ENCODE measurements at places on chromosomes 4 and X. TPM values are rescaled to one million over a fixed set of nuclear protein-coding genes. Genes with fewer than 3 reads are reported as not detected.

FAT4 gene
- polyA plus RNA-seq, result 15.4 TPM

PHEX gene
- 0.24 TPM for polyA plus RNA-seq

EREG gene
- 1.8 TPM for polyA plus RNA-seq

ITIH6 gene
- polyA plus RNA-seq, result not detected

HSFX3 gene
- polyA plus RNA-seq, result not detected

SPON2 gene
- 190 TPM for polyA plus RNA-seq

GLRA2 gene
- polyA plus RNA-seq, result not detected

SYP gene
- 0.07 TPM for polyA plus RNA-seq

VCX3B gene
- not detected for polyA plus RNA-seq

CCKAR gene
- polyA plus RNA-seq, result 0.27 TPM

TEX11 gene
- not detected for polyA plus RNA-seq

SPACA5 gene
- polyA plus RNA-seq, result not detected

POF1B gene
- polyA plus RNA-seq, result not detected

SEPSECS gene
- 6.2 TPM for polyA plus RNA-seq

SMIM14 gene
- polyA plus RNA-seq, result 48.0 TPM

P2RY4 gene
- 0.17 TPM for polyA plus RNA-seq

MAGEC1 gene
- not detected for polyA plus RNA-seq

NXF2B gene
- polyA plus RNA-seq, result not detected

TMEM35A gene
- 54.9 TPM for polyA plus RNA-seq

ATP1B4 gene
- polyA plus RNA-seq, result not detected

PSAPL1 gene
- polyA plus RNA-seq, result not detected

NXF2 gene
- polyA plus RNA-seq, result not detected

DUX4 gene
- not detected for polyA plus RNA-seq

UGT8 gene
- not detected for polyA plus RNA-seq

ETDA gene
- not detected for polyA plus RNA-seq

NLGN3 gene
- 0.42 TPM for polyA plus RNA-seq

TEC gene
- polyA plus RNA-seq, result 0.21 TPM

TMEM154 gene
- polyA plus RNA-seq, result 0.63 TPM

SRPX gene
- polyA plus RNA-seq, result 53.5 TPM
